Testis (tissue), 5 donors: ENCODE measurements at places on chromosomes 4 and X.

GRCh38 chr4:76470064-76470463, 35.0 kb downstream of the SHROOM3 start:
- DNase-seq, result no peak

GRCh38 chrX:45238489-45238888, 37.8 kb upstream of the DIPK2B start:
- no peak for DNase-seq

DNA sequence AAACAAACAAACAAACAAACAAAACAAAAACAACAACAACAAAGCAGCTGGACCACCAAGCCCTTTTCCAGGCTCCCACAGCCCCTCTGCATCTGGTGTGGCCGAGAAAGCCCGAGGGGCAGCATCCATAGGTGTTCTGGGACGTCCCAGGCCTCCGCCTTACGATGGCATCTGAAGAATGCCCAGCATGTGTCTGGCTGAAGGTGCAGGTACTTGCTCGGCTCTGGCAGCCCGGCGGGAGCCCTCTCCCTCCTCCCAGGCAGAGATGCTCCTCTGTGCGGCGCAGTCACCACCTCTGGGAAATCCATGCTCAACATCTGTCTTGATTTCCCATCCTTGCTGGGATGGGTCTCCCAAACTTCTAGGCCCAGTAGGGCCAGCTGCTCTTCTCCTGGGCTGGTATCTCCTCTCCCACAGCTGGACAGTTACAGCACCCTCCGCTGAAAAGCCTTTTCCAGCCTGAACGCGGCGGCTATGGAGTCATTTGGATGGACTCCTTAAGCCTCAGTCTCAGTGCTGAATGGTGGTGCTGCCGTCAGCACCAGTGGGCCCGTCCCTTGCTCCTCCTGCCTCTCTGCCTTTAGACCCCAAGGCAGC, 4.3 kb downstream of the PSAPL1 start:
- peak; percentile 12 for DNase-seq

- no peak for DNase-seq
Measured at GRCh38 chr4:89420507-89420906, 112.9 kb upstream of the GPRIN3 start.

DNA sequence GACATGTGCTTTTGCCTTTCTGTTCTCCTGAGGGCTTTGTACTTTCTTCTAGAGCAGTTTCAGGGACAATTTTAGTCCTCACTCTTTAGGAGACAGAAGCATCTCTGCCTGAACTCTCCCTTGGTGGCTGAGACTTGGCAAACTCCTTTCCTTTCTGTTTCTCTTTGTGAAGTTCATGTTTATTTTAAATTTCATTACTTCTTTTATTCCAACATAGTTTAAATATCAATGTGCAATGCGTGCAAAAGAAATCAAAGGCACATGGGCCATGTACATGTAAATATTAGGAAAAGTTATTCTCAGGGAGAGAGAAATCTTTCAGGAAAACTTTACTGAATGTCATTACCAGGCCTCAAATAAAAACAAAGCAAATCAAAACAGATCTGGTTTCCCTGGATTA, 177.6 kb downstream of the RNF150 start:
- no peak for DNase-seq
